ENCODE measurements at places on chromosomes 4 and X. TPM values are rescaled to one million over a fixed set of nuclear protein-coding genes. Genes with fewer than 3 reads are reported as not detected.

IQCM gene
- total RNA-seq = not detected

DNA sequence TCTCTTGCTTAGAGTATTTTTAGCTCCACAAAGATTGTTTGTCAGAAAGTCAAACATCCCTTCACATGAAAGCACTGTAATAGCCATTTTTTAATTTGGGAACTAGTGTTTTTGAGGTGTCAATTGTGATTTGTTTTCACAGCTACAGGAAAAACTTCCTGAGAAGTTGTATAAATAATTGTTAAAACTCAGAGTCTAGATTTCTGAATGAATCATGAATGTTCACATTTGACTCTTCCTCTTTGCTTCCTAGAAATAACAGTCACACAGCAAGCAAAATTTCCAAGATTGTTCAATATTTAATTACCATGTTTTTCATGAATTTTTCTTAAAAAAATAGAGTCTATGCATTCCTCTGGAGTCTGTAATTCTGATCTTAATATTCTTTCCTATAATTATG is 156.9 kb upstream of the SLC7A11 start:
- no peak for DNase-seq

DNA sequence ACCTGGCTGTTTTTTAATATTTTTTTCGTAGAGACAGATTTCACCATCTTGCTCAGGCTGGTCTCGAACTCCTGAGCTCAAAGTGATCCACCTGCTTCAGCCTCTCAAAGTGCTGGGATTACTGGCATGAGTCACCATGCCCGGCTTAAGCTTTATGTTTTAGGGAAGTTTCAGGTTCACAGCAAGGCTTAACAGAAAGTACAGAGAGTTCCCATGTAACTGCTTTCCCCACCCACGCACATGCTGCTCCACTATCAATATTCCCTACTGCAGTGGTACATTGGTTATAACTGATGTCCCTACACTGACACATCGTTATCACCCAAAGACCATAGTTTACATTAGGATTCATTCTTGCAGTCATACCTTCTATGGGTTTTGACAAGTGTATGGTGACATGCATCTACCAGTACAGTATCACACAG is 62.7 kb downstream of the PRPS1 start:
- DNase-seq = no peak

STPG2 gene
- total RNA-seq = 0.07 TPM

- DNase-seq = peak; percentile 5
Measured at GRCh38 chrX:40504801-40505605, 75.8 kb upstream of the ATP6AP2 start.

CYLC1 gene
- not detected for total RNA-seq

MAGEA12 gene
- total RNA-seq = not detected

DNA sequence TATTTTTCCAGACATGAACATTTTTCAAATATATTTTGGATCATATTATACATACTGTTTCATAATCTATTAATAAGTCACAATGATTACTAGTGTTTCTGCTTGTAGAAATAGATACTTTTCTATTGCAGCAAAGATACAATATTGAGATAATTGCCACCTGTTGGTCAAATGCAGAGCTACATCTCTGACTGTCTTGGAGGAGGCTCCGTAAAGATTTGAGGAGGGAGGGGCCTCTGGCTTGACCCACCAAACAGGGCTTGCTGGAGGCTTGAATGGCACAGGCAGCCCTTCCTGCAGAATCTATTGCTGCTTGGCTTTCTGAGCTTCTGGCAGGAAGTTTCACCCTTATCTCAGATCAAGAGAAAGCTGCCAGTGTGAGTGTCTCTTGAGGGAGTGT is 99.3 kb upstream of the ARMCX2 start:
- DNase-seq = peak; percentile 4

GLOD5 gene
- not detected for total RNA-seq

- no peak for DNase-seq
Measured at GRCh38 chr4:123916821-123917220, 520.2 kb downstream of the SPRY1 start.

DNA sequence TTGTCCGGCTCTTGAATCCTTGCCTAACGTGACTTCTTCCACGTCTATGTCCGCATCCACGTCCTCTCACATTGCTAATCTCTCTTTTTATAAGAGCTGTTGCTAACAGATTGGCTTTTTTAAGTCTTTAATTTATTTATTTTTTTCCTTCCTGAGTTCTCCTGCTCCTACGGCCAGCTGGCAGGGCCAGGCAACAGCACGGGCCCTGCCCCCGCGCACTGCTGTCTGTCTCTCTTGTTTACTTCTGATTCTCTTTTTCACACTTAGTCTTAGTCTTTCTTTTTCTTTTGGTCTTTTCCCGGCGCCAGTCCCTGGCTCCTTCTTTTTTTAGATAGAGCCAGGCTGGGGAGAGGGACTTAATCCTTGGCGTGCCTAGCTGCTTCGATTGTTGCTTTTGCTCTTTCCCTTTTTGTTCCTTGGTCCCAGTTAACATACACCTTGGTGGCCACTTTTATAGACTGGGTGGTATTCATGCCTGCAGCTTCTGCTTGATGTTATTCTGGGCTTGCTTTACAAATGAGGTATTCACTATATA is 53.2 kb upstream of the RBMX start:
- DNase-seq = no peak

- no peak for DNase-seq
Measured at GRCh38 chr4:155794589-155795236, 35.9 kb downstream of the GUCY1B1 start.

DNA sequence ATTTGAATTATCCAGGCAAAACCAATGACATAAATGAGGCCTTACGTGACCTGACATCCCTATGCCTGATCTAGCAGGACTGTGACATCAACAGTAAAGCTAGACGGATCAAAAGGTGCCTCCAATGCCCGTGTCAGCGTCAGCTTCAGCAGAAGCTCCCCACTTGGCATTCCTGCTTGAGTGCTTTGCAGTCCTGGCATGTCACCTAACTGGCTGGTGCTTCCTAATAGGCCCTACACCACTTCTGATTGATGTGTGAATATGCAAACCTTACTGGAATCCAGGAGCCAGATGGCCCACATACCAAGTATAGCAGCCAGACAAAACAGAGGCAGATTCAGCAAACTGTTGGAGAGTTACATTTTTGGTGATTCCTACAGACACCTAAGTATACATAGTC is 224.2 kb downstream of the DMD start:
- DNase-seq = no peak

CXCL1 gene
- 27.5 TPM for total RNA-seq

GRCh38 chrX:124502599-124502998 is 156.2 kb downstream of the SH2D1A start:
- DNase-seq = no peak

DNA sequence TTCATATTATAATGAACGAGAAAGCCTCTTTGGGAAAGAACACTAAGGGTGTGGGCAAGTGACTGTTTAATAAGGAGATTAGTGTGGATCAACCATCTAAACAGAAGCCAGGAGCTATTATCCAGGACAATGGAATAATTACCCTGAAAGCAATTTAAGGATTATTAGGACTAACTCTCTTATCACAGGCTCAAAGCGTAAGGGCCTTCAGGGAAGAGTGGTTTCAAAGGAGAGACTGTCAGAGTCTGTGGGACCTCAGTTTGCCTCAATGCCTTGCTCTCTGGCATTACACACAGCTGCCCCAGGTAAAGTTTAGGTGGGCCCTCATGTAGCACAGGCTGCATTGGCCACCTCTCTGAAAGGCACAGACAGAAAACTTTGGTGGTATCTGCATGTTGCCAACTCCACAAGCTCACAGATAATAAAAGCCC is 717.2 kb upstream of the ADGRL3 start:
- no peak for DNase-seq

DNA sequence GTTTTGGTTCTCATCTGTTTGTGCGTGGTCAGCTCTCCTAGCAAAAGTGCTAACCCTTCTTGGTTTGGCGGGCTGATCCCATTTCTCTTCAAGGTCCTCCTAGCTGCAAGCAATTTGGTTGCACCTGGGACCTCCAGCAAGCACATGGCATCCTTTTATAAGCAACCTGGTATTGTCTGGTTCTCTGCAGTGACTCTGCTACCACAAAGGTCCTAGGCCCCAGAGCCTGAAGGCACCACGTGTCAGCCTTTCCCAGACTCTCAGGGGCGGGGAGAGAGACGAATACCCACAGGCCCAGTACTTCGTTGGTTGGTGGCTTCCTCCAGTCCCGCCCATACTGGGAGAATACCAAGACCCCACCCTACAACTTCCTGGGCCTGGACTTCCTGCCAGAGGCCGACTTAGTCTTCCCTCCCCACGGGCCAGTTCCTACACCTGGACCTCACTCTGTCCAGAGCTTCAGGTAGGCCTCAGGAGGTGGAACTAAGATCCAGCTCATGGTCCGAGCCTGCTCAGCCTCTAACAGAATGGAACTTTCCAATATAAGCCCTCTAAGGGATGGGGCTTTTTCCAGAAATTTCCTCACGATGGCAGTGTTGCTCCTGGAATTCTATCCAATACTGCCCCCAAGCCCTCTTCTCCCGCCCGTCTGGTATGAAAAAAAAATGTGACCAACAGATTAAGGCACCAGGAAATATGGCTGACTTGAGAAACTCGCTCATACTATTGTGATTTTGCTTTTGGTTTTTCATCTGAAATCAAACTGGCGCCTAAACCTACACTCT is 192.5 kb upstream of the STK26 start:
- no peak for DNase-seq

DNA sequence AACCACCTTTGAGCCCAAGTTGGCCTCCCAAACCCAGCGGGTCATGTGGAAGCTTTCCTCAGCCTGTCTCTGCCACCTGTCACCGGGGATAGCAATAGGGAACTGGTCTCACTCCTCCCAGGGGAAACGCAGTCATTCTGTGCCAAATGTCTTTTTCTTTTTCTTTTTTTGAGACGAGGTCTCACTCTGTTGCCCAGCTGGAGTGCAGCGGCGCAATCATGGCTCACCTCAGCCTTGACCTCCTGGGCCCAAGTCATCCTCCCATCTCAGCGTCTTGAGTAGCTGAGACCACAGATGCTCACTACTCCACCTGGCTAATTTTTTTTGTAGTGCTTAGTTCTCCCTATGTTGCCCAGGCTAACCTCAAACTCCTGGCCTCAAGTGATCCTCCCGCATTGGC is 40.3 kb downstream of the MED28 start:
- DNase-seq = no peak

DNA sequence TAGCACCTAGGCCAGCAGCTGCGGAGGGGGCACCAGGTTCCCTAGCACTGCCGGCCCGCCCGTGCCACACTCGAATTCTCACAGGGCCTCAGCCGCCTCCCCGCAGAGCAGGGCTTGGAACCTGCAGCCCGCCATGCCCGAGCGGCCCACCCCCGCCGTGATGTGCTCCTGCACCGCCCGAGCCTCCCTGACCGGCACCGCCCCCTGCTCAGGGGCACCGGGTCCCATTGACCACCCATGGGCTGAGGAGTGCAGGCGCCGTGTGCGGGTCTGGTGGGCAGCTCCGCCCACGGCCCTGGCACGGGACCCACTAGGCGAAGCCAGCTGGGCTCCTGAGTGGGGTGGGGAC is 35.4 kb upstream of the ENPP6 start:
- DNase-seq = no peak

DNA sequence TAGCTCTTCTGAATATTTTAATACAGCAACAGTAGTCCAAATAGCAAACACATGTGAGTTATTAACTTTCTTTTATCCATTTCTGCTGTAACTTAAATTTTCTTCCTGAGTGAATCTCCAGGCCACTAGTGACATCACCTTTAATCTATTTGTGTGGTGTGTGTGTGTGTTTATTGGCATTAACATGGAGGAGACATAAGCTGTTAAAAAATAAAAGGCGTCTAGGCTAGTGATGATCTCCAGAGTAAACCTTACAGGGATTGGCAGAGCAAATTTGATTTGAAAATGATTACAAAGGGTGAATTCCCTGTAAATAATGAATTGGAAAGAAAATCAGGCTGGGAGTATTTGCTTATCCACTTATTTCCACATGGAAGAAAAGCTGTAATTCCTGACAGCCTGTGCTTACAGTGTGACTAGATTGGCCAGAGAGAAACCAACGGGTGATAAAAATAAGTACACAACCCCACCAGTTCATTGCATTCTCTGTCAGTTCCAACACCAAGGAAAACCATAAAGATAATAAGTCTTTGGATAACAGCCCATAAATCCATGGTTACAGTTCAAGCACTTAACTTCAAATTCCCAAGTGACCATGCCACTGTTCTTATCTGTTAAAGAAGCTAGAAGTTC is 186.1 kb downstream of the ENOX2 start:
- DNase-seq = no peak

TXK gene
- not detected for total RNA-seq

- no peak for DNase-seq
Measured at GRCh38 chr4:130738233-130738632, 1642.3 kb downstream of the C4orf33 start.

GRCh38 chrX:39670281-39670680 is 427.5 kb downstream of the BCOR start:
- no peak for DNase-seq

DNA sequence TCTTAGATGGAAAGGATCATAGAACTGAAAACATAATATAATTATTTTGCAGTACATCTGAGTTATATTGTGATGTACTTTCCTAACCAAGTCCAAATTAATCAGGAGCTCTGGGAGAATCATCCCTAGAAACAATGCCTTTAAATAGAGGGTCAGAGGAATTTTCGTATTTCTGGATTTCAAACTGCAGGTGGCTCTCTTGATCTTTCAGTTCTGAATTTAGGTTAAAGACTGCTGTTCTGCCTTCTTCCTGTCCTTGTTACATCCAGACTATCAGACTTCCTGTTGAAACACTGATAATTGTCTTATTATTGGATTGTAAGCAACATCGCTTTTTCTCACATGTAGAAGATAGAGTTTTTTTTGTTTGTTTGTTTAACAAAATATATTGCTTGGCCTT is 142.7 kb downstream of the RPA4 start:
- no peak for DNase-seq

SLITRK2 gene
- not detected for total RNA-seq

PAGE2 gene
- total RNA-seq = not detected

DNA sequence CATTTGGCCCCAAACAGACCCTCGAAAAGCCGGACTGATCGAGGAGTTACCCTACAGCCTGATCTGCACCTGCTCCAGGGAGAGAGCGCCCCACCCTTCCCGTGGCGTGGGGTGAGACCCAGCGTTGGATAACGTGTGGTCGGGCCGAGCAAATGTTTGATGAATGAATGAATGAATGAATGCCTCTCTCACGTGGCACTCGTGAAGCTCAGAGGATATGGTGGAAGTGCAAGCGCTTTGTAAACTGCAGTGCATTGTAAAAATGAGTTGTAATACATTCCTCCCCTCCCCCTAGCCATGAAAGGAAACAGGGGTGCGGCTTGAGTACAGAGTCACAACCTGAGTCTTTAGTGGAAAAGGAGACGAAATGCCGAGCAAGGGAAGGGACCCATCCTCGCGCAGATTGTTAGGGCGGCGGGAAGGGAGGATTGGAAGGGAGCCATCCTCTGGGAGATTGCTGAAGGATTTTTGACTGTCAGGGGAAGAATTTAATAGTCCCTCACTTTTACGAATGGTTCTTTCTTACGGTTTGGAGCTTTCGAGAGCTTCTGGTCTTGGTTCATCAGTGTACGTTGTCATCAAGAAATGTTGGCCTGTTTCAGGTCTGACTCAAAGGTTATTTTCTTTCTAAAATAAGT is 772 bp upstream of the FBXW7 start:
- DNase-seq = no peak
